ENCODE measurements at places on chromosomes 2 and 18.

- DNase-seq = no peak
Measured at GRCh38 chr2:206311026-206311425, 36.6 kb downstream of the ZDBF2 start.

DNA sequence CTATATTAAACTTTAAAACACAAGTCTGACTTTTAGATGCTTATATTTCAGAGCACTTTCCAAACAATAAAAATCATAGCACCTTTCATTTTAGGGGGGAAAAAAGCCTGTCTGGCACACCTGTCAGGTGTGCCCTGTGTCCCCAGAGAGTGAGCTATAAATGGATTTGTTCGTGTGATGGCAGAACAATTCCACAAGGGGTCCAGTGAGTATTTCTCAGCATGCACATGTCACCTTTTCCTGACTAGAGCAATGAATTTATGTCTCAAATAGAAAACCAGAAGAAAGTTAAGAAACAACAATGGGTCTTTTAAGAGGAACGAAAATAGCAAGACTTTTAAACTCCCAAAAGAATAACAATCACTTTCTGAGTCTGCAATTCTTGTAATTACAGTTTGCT, 55.9 kb downstream of the ACVR1C start:
- DNase-seq = no peak

GRCh38 chr18:2758309-2758708, 88.5 kb upstream of the EMILIN2 start:
- DNase-seq = no peak

DNA sequence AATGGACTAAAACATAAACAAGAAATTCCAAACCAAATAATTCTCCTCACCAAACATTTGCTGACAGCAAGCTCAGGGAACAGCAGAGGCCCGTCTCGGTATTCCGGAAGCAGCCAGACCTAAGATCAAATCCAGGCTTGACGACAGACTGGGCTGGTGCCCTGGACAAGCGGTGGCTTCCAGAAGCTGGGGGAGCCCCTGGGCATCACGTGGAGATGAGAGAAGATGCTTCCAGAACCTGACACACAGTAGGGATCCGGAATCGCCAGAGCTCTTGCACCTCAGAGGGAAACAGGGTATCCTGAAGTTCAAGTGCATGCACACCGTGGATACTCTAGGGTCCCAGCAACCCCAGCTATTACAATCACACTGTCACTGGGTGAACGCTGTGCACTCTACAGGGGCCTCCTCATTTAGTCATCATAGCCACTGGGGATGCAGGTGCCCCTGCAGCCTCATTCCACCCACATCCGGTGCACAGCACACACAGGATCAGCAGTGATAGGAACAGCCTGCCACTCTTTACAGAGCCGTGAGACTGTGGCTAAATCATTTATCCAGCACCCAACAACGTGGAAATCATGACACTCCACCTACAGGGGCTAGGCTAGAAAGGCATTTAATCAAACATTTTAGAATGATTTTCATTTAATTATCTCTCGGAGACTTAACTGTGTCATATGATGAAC, 102.6 kb downstream of the HDAC4 start:
- no peak for DNase-seq

GRCh38 chr18:71689416-71690160, 854.6 kb downstream of the CBLN2 start:
- DNase-seq = no peak

- no peak for DNase-seq
Measured at GRCh38 chr2:177466337-177467195, 74.0 kb downstream of the AGPS start.

GRCh38 chr2:227351639-227352038, 26.6 kb downstream of the MFF start:
- DNase-seq = no peak

- DNase-seq = no peak
Measured at GRCh38 chr2:186347472-186347871, 138.6 kb upstream of the ZC3H15 start.

- no peak for DNase-seq
Measured at GRCh38 chr2:11701751-11702301, 31.8 kb upstream of the NTSR2 start.

- no peak for DNase-seq
Measured at GRCh38 chr2:232999354-232999753, 13.7 kb downstream of the NGEF start.

- no peak for DNase-seq
Measured at GRCh38 chr2:212957624-212958023, 193.8 kb downstream of the IKZF2 start.

- no peak for DNase-seq
Measured at GRCh38 chr2:113215056-113215455, 41.3 kb downstream of the PSD4 start.

- no peak for DNase-seq
Measured at GRCh38 chr2:42327125-42327524, 33.9 kb downstream of the COX7A2L start.

DNA sequence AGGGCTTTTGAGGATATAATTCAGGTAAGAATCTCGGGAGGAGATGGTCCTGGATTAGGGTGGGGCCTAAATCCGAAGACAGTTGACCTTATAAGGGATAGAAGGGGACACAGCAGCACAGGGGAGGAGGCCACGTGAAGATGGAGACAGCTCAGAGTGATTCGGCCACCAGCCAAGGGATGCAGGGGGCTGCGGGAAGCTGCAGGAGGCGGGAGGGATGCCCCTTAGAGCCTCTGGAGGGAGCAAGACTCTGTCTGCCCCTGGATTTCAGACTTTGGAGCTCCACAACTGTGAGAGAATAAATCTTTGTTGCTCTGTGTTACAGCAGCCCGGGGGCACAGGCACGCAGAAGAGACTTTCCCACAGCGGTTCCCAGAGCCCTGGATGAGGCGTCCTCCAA, 143.7 kb downstream of the ASB1 start:
- no peak for DNase-seq

- no peak for DNase-seq
Measured at GRCh38 chr2:28333606-28334526, 58.8 kb upstream of the FOSL2 start.

- no peak for DNase-seq
Measured at GRCh38 chr2:143833015-143833660, 686.8 kb downstream of the ZEB2 start.

DNA sequence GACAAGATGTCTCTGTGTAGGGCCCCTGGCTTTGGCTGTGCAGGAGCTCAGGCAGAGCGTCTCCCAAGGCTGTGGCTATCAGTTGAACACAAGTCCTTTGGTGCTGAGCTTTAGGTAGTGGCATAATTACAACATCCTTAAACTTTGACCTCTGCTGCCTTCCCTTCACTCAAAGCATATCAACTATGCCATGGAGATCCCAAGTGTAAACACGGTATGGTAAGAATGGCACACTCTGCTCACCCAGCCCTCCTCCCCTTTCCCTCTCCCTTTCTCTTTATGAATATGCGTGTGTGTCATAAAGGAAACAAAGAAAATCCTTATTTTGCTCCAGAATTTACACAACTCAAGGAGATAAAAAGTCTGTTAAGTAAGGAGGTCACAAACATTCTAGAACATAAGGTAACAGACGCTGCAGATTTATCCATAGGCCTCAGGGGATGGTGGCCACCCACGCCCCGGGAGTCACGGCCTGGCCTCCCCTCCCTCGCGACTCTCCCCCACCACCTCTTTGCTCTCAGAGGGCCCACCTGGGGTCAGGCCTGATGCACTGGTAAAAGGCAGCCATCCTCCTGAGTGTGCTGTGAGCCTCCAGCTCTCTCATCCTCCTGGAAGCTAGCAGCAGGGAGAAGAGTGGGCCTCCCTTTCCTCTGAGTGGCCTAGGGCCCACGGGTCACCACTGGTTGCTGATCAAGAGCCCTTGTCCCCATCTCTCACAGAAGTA, 67.3 kb downstream of the CRACDL start:
- DNase-seq = no peak

DNA sequence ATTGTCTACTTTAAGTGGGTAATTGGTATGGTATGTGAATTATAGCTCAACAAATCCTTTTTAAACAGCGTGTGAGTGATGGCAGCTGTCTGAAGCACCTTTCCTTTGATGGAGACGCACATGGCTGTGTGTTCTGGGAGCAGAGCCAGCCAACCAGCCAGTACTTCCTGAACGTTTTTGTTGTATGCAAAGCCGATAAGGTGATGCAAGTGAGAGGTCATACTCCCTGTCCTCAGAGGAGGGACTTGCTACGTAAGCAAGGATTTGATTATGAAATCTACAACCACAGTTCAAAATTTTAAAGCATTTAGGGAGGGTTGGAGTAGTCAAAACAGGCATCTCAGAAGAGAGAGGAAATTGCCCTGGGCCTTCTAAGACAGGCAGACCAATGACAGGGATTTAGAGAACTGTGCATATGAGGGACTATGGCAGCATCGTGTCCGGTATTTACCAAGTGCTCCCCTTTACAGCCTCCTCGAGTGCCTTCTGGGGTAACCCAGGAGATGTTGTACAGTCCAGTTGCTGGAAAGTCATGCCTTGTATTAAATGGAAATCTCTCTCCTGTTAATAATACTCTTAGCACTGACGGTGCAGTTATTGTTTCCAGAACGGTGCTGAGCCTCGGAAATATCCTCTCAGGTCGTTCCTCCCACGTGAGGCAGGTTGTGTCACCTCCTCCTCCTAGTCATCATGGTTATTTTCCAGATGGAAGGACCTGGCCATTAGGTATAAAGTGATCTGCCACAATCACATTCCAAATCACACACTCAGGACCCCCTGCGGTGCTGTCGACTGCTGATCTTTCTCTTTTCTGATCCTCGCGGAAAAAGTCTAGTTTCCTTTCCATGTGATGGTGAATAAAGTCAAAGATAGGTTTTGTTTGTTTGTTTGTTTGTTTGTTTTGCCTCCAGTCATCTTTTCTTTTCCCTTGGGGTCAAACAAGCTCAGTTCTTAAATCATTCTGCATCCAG, 28.4 kb downstream of the ARHGEF4 start:
- DNase-seq = no peak

DNA sequence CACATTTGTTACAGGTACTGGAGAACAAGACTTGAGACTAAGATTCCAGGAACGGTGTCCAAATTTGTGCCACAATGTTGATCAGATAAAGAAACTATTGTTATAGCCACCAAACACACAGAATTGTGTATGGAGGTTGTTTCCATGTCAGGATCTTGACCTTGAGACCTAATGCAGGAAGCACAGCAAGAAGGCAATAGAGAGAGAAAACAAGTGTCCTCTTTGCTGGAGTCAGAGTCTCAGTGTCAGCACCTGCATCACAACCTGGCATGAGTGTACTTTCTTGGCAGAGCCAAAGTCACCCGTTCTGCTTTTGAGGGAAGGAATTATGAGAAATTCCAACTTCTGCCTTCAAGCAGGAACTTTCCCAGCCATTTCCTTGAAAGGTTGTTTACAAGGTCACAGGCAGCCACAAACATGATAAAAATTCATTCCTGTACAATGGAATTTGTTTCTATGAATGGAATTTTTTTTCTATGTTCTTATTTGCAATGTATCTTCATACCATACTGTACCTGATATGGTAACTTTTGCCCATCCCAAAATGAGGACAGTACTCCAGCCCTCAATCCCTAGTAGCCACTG, 118.4 kb downstream of the PKP4 start:
- DNase-seq = no peak

DNA sequence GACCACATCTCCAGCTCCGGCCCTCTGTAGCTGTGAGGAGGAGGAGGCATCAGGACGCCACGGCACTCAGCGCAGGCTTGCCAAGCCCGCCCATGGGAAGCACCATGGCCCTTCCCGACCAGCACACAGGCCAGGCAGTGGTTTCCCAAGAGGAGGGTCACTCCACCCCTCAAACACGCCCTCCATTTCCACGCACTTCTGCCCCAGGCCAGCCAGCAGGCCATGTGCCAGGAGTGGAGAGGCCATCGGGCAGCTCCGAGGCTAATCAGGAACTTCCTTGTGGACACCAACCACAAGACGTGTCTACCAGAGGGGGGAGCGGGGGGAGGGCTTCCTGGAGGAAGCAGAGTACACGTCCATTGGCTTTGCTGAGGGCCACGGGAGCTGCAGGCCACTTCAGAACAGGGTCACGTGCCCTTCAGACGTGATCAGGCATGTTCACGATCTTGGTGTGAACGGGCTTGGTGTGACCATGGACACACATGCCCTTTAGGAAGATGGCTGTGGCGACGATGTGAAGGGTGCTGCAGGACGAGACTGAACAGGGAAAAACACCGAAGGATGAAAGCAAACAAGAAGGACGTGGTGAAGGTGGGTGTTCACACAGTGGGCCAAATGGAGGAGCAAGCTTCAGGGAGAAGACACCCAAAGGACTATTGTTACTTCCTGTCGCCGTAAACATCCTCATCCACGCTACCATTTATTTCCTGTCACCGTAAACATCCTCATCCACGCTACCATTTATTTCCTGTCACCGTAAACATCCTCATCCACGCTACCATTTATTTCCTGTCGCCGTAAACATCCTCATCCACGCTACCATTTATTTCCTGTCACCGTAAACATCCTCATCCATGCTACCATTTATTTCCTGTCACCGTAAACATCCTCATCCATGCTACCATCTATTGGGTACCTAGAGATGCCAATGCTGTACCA, 6.5 kb upstream of the MTERF4 start:
- no peak for DNase-seq

- no peak for DNase-seq
Measured at GRCh38 chr2:8189316-8189715, 492.5 kb upstream of the ID2 start.

GRCh38 chr2:36452260-36452659, 96.7 kb downstream of the CRIM1 start:
- no peak for DNase-seq

DNA sequence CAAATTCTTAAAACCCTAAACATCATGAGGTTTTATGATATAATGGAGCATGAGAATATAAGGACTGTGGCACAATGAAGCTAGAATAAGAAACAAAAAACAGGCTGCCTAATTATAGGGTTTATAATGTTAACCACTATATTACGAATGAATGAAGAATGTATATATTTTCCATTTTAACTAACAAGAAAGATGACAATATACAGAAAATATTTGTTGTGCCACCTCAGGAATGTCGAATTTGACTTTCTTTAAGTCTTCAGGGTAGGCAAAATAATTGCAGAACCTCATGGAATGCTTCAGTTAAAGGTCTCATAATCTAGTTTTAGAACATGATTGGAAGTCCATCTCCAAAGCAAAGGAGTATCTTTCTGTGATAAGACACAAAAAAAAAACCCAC, 282.9 kb upstream of the SLC8A1 start:
- DNase-seq = no peak

Measured in progenitor cell of endocrine pancreas (in vitro differentiated cells).